ENCODE measurements at places on chromosomes 2 and 18. TPM values are rescaled to one million over a fixed set of nuclear protein-coding genes. Genes with fewer than 3 reads are reported as not detected.

DNA sequence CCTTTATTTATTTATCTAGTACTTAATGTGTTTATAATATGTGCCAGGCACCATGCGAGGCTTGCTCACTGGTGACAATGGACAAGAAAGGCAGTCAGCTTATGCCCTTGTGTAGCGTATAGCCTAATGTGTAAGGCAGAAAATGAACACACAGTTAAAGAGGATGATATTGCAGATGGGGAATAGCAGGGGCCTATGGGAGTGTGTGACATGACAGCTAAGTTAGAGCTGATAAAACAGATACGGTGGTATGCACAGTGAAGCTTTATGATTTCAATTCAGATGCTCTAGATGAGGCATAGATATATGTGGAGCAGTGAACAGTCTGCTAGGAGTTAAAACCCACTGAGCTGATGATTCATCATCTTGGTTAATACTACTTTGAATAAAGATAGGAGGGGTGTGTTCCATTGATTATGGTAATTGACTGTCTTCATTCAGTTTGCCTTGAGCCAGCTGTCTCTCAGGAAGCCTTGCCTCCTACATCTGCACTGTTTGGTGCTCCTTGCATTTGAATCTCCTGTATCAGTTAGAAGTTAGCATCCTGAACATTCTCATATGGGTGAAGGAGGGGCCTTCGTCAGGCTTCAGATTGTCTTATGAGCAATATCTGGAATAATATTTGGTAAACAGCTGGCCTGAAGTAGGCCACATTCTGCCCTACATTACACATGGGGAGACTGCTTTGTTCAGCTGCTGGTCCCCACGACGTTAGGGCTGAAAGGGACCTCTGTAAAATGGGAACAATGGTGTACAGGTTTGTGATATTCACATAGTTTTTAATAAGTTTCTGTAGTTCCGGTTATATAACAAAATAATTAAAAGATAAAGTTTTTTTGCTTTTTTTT is 13.2 kb downstream of the MAP4K4 start:
- peak overlapping the region; percentile 25 for H3K27ac ChIP-seq
- DNase-seq = no peak
- no peaks in the 10 kb centered on the region for H3K27me3 ChIP-seq
- H3K4me3 ChIP-seq = no peak overlapping the region

DNA sequence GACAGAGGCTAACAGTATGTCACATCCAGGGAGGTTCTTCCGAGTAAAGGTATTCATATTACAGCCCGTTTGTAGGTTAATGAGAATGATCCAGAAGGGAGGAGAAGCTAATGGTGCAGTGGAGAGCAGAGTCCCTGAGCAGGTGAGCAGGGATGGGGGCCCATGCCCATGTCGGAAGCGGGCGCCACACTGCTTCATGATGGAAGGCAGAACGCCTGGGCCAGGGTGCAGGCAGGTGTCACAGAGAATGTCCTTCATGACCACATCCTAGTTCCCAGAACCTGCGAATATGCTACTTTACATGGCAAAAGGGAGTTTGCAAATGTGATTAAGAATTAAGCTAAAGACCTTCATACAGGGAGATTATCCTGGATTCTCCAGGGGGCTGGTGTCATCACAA is 4.0 kb downstream of the HES6 start:
- H3K4me3 ChIP-seq = no peak overlapping the region
- no peaks in the 10 kb centered on the region for H3K36me3 ChIP-seq
- H3K4me1 ChIP-seq = peaks cover 21% of the 10 kb centered on the region
- H3K27ac ChIP-seq = no peak overlapping the region
- H3K27me3 ChIP-seq = no peaks in the 10 kb centered on the region

DNA sequence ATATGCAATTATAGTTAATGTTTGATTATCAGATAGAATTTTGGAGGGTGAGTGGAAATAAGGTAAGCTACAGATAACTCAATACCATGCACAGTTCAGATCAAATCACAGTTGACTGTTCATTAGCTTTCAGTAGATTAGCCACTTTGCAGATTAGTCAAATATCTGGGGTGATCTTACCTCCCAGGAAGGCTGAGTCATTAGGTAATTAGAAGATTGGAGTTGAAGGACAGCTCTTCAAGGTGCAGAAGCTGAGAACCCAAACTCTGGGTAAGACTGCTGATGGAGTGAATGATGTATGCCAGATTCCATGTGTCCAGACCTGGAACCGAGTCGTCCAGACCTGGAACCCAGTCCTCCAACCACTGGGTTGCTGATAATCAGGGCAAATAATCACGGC is 262.8 kb upstream of the UBE2E3 start:
- no peak overlapping the region for H3K27ac ChIP-seq
- DNase-seq = no peak
- no peak overlapping the region for H3K4me3 ChIP-seq
- peaks cover under 1% of the 10 kb centered on the region for H3K4me1 ChIP-seq

Gene FBXO36
- total RNA-seq = 2.9 TPM

- no peaks in the 10 kb centered on the region for H3K36me3 ChIP-seq
- DNase-seq = peak; percentile 43
- no peaks in the 10 kb centered on the region for H3K4me1 ChIP-seq
- H3K4me3 ChIP-seq = no peak overlapping the region
- no peak overlapping the region for H3K27ac ChIP-seq
Observed at GRCh38 chr2:3320910-3321605, 56.6 kb downstream of the EIPR1 start.
